NCI-H1436 (cell line): ENCODE measurements at places on chromosomes 7 and 10.
A peak's percentile ranks its signal among the peaks of the same experiment; 100 is the strongest.

DNA sequence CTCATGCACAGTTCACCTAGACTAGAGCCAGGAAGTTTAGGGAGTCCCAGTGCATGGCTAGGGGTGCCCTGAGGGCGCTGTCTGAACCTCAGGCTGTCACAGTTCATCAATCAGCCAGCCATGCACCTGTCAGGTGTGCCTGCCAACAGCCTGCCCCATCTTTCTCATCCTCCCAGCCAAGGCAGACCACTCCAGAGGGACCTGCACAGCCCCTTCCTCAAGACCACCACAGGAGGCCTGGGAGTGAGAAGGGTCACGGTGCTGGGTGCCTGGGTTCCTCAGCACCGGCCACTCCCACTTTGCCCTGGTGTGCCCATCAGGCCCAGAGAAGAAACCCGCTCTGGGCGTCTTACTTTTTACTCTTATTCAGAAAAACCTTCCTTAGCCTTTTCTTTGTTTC is 8.4 kb downstream of the ATP6V1F start:
- no peak for DNase-seq

GRCh38 chr10:12360461-12360860 is 11.1 kb downstream of the CAMK1D start:
- DNase-seq = no peak

- DNase-seq = peak; percentile 53
Measured at GRCh38 chr7:116953372-116953905, at the start of gene ST7. TSS of gene ST7 (plus strand) at chr7:116953501. CDS start at chr7:116953541, 40 bp downstream.

- no peak for DNase-seq
Measured at GRCh38 chr7:101882005-101882421, 64.6 kb downstream of the CUX1 start.

DNA sequence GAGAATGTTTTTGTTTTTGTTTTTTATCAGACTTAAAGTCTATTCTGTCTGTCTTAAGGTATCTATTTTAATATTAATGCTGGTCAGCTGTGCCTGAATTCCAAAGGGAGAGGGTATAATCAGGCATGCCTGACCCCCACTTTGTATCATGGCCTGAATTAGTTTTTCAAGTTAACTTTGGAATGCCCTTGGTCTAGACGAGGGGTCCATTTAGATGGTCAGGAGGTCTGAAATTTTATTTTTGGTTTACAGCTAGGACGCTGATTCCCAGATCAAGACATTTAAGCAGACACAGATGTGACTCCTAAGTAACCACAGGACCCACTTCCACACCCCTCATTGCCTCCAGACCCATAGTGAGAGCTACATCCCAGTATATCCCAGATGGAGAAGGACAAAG is 189.5 kb downstream of the ARHGAP12 start:
- no peak for DNase-seq

DNA sequence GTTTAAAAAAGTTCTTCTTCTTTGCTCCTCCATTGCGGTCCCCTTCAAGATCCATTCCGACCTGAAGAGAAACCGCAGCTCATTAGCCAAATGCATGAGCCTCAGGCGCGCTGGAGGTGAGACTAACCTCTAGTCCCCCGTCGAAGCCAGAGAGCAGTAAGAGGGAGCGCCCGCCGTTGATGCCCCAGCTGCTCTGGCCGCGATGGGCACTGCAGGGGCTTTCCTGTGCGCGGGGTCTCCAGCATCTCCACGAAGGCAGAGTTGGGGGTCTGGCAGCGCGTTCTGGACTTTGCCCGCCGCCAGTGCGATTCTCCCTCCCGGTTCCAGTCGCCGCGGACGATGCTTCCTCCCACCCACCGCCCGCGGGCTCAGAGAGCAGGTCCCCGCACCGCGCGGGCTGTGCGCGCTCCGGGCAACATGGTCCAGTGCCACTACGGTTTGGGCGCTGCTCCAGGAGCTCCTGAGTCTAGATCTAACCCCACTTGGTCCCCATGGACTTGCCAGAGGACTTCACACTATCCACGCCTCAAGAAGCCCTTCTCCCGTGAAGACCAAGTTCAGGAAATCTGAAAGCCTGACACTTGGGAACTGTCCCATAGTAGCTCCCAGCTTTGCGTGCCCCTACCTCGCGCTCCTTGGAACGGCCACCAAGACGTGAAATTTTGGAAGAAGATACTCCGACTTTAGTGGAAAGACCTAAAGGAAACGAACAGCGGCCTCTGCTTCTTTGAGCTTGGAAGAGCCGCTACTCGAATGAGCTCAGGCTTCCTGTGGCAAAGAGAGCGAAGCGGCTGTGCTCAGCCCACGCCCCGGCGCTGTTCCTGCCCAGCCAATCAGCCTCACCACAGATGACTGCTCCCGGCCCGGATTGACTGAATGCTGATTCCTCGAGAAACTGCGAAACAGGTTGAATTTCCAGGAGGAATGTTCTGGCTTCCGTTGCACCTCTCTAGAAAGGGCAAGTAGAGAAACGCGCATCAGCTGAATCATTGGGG is at the start of gene ABCB1:
TSS of gene ABCB1 (minus strand) at position 755 of the 995 bp plus-strand sequence. CDS start at position 55, 700 bp downstream.
- DNase-seq = no peak
